ENCODE measurements at places on chromosomes 7 and 10.

- DNase-seq: peak; percentile 54
These were observed 60.4 kb downstream of the INPP5F start for GRCh38 chr10:119786117-119786769.

GRCh38 chr7:16284581-16284980 lies 136.8 kb downstream of the CRPPA start:
- no peak for DNase-seq

- no peak for DNase-seq
These were observed 43.3 kb downstream of the ZMIZ1 start for GRCh38 chr10:79111846-79112614.

DNA sequence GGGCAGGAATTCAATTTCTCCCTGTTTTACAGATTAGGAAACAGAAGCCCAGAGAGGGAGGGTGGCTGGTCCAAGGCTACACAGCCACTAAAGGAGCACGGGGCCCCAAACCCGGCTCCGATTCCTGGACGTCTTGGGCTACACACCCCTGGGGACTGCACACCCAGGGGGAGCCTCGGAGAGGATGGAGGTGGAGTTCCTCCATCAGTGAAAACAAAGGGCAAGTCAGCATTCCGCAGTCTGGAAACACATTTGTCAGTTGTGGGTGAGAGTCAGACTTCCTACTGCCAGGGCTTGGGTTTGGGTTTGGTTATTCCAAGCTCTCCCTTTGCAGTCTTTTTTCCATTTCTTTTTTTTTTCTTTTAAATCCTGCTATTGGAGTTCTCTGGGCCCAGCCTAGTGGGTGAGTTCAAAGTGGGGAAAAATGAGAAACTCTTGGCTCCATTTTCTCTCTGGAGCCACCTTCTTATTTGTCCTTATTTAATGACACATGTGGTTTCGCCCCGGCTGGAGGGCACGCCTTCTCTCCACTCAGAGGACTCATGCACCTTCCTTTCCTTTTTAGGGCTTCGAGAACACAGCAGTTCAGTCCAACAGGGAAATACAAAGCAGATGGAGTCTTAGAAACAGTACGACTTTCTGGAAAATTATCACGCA lies 59.9 kb upstream of the AQP1 start:
- DNase-seq: no peak

DNA sequence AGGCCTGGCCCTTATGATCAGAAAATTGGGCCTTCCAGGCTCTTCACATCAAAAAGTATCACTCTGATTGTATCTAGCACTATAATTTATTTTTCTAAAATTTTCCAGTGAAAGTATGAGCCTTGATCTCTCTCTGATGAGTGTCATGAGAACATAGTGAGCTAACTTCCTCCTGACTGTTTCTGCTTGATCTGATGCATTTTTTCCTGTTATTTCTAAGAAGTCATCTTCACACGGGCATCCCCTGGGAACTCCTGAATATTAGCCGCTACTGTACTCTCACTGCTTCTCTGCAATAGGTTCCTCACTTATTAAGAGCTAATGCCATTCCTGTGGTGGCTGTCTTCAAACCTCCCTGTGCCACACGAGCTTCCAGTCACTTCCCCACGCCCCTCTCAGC lies 63.1 kb upstream of the ZPBP start:
- no peak for DNase-seq

- peak; percentile 86 for DNase-seq
These were observed 136.6 kb downstream of the PTPN20 start for GRCh38 chr10:47047577-47048525.

DNA sequence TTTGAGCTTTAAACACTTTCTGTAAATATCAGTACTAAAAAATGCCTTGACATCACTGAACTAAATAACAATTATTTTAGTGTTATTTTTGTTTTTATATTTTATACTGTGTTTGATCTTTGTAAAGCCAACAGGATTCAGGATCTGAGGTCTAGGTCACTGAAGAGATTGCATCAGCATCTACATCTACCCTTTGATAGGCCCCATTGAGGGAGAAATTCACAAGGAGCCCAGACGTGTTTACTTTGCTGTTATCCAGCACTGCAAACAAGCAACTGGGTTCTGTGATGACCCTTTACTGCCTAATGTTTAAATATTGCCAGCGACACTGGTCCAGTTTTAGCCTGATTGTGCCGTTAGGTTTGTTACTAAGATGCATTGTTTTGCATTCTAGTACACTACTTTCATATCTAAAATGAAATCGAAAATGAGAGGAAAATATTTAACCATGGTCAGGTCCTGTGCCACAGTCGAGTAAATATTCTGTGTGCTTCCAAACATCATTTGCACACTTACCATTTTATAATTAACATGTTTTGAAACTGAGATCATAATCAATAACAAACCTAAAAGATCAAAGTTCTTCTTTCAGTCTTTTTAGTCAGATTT lies 48.7 kb downstream of the SP8 start:
- no peak for DNase-seq

Measured in WTC11 (cell line).